ENCODE measurements at places on chromosomes 2 and 18.

DNA sequence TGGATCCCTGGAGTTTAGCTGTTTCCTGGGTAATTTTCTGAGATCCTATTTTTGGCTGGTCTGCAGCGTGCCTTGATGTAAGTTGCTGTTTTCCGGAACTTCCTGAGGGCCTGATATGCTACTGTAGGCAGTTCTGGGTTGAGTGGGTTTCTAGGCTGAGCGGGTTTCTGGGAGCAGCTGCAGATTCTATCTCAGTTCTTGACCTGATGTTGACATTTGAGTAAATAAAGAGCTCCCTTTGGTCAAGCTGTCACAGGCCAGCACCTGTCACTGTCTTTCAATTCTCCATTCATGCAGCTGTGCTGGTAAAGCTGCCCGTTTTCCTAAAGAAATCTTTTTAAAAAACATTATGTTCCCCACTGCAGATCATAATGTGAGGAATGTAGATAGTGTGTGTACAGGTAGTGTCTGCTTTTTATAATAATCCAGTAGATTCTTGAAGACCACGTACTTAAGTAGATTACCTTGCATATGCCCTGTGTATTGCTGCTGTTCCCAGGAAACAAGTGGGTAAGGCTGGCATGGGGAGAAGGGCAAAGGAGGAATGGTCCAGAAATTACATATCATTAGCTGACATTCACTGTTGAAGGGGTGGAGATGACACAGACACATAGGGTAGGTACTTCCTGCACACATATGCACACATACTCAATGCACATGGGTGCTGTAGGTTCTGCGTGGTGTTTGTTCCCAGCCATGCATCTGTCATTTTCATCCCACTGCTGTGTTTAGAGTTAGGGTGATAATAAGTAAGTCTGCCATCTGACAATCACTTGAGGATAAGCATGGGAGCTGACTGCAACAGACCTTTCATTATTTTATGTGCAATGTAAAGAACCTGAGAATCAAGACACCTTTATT lies 25.9 kb downstream of the CD28 start:
- DNase-seq = no peak

DNA sequence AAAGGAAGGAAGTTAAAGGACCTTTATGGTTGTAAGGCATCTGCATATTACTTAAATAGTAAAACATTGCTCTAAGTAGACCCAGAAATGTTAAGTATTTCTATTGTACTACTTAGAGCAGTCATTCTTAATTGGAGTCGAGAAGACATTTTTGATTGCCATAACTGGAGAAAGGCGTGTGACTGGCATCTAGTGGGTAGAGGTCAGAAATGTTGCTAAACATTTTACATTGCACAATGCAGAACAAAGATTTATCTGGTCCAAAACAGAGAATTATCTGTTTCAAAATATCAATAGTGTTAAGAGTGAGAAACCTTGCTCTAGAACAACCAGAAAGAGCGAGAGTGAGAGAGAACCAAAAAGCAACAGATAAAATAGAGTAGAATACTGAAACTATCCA lies 23.3 kb upstream of the ROCK1 start:
- peak; percentile 62 for DNase-seq

DNA sequence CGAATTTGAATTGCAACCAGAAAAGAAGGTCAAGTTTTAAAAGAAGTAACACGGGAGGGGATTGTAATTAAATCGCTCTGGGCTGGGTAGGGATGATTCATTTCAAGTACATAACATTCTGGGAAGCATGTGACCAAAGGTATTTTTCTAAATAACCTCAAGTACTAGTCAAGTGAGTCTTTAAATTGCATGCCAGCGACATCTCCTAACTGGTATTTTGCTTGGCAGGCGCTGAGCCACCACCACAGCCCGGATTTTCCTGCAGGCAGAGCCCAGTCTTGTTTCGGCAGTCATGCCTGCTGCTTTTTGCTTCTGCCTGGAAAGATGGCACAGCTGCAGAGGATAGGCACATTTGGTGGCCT lies 33.7 kb upstream of the NPAS2 start:
- no peak for DNase-seq

- DNase-seq = no peak
Measured at GRCh38 chr18:46939337-46939963, 22.0 kb downstream of the KATNAL2 start.

GRCh38 chr2:224769489-224769888 lies 53.3 kb upstream of the CCDC195 start:
- no peak for DNase-seq

DNA sequence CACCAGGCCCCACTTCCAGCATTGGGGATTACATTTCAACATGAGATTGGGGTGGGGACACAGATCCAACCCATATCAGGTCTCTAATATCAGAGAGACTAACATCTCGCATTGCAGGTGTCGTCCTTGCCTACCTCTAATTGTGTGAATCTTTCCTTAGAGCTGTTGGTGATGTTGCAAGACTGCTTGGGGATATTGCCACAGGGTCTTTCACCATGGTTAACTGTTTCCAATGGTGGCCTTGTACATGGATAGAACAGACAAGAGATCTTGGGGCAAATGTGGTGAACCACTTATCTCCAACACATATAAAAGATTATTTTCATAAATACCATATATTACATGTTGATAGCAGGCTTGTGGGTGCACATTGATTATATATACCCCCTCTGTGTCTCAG lies 270.3 kb upstream of the LINC00305 start:
- DNase-seq = peak; percentile 77

- DNase-seq = no peak
Measured at GRCh38 chr2:75491129-75491753, 69.5 kb downstream of the EVA1A start.

DNA sequence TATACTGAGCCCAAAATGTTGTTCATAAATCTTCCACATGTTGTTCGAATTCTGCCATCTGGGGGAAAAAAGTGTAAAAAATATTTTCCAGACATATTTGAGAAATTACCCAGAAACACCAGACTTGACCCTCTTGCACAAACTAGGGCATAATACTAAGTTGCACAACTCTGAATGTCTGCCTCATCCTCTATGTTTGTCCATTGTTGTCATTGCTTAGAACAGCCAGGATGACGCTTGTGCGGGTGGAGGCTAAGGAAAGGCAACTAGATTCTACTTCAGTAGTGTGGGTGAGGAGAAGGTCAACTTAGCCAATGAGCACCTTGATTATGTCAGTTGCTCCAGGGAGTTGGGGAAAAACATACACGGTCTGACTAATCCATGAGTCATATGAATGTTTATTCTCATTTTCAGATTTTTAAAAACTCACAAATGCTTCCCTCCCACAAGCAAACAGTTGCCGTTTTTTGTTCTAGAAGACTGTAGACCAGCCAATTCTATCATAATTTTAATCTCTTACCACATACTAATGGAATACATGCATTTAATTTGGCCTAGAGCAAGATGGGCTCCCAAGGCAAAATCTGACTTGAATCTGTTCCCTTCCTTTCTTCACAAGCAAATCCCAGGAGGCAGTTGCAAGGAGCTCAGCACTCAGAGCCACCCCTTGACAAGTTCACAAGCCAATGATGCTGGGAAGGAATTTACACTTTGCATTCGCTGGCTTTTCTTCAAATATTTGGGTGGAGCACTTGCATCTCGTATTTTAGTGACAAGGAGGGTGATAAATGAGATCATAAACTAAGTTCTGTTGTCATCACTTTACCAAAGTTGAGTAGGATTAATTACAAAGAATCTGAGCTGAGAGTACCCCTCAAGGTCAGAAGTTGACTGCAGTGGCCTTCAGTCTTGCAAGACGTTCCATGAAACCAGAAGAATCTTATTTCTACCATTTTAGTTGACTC lies 163.2 kb upstream of the TWIST2 start:
- no peak for DNase-seq

DNA sequence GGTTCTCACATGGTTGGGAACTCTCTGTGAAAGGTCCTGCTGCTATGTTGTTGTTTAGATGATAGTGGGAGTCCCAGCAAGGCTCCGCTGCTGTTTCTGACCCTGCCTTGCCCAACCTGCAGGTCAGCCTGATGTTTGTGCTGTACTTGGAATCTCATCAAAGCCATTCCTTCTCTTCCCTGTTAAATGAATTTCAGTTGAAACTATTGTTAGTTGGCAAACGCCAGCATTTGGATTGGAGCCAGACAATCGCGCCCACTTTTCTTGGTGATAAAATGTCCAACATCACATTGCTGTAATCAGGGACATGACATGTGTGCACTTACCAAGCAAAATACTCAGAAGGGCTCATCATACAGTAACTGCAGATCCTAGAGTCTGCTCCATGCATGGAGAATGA lies 12.8 kb upstream of the TWSG1 start:
- DNase-seq = no peak

GRCh38 chr2:14616342-14616741 lies 16.2 kb upstream of the LRATD1 start:
- no peak for DNase-seq

- peak; percentile 16 for DNase-seq
Measured at GRCh38 chr2:197435598-197436420, 981 bp upstream of the SF3B1 start.

- DNase-seq = peak; percentile 64
Measured at GRCh38 chr2:64534363-64534762, 10.2 kb downstream of the AFTPH start.

DNA sequence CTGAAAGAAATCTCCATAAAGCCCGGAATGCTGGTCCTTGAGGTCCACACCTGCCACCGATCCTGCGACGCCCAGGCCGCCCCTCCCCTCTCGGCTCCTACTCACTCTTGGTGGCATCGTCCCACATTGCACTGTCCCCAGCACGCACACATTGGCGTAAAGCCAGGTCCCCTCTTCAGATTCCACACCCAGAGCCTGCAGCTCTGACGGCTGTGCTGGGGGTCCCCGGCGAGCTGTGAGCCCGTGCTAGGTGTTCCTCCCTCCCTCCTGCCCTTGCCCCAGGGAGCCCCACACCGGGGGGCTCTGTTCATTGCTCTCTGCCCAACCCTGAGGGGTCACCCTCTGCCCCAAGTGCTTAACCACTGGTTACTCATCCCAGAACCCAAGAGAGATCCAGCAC lies 8.5 kb downstream of the TPO start:
- DNase-seq = no peak

DNA sequence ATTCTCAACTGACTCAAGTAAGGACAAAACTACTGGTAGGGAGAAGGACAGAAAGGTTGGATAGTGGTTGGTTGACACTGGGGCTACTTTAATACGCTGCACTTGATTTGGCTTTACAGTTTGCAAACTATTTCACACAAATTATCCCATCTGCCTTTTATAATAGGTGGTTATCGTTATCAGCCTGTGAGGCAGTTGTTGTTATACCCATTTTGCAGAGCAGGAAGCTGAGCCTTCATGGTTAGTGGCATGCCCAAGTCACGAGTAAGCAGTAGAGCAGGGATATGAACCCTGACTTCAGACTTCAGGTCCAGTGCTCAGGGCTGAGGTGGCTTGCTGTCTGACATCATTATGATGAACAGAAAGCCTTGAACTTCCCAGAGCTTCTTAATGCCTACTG lies 5.3 kb downstream of the CTIF start:
- no peak for DNase-seq

- DNase-seq = no peak
Measured at GRCh38 chr18:21996351-21996826, 173.0 kb upstream of the GATA6 start.

DNA sequence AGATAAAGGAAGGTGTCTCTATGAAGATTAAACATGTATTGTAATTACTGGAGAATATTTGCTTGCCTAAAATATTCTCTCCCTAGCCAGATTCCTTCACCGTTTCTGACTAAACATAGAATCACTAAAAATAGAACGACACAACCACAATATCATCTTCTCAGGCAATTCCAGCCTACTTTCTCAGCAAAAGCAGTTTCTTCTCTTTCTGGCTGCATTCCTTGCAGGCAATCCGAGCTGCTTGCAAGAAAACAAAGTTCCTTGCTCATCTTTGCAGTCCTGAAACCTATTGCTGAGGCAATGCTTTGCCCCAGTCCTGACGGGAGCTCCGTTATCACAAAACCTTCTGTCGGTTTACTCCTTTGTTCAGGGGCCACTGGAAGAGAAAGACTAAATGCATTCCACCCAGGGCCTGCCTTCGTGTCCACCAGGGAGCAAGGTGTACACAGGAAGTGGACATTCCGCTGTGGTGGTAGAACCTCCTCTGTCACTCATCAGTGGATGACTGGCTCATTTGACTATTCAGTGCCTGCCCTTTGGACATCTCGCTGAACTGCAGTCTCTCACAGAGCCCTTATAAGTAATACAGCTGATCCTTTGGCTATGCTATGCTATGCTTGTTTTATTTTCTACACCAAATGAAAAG lies 239.2 kb upstream of the DOK6 start:
- DNase-seq = no peak

DNA sequence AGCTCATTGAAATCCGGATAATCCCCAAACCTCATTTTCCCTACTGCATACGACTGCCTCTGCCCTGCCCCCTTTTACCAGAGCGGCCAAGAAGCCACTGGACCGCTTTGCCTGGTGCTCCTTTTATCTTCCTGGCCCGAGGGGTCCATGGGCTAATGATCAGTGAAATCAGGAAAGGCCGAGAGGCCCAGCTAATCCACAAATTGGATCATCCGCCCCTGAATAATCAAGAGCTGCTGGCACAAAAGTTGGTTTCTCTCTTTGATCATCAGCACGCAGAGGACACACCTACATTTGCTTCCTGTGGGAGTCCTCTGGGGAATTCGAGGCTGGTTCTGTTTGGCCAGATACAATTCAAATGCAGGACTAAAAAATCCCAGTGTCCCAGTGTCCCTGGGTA lies 144.5 kb downstream of the INSIG2 start:
- DNase-seq = no peak

- DNase-seq = no peak
Measured at GRCh38 chr18:48099481-48100164, 169.2 kb upstream of the SMAD2 start.

GRCh38 chr2:9800975-9801726 lies 42.1 kb upstream of the TAF1B start:
- no peak for DNase-seq

GRCh38 chr18:77039196-77040130 lies 93.1 kb downstream of the MBP start:
- no peak for DNase-seq

DNA sequence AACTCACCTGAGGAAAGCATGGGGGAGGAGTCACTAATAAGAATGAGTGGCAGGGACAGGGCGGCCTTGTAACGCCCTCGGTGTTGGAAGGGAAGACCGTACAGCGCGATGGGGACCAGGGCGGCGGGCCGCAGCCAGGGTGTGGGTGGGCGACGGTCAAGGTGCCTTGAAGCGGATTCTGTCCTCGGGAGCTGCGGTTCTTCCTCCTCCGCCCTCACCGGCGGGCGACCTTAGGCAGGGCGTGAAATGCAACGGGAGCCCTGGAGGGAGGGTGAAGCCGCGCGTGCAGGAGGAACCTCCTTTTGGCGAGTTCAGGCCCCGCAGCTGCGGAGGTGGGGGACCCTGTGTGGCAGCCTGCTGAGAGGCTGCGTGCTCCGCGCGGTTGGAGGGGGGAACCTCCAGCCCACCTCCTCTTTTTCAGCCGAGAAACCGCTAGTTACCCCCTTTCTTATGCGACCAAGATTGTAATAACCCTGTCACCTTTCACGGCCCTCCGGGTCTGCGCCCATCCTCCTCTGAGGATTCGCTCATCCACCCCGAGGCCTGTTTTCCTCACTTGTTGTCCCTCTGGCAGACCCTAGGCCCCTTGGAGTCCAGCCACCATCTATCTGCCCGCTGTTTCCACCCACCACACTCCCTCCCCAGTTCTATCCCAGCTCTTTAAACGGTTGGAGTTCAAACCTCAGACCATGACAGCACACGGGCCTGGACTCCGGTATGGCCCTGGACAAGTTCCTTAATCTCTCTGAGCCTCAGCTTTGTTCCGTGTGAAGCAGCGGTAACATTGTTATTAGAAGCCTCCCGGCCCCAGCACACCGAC lies 823 bp upstream of the RNU2-63P start:
- DNase-seq = peak; percentile 54
